ENCODE measurements at places on chromosomes 7 and 10.

- peak; percentile 37 for DNase-seq
Observed at GRCh38 chr10:132257271-132257670, 50.5 kb downstream of the STK32C start.

- no peak for DNase-seq
Observed at GRCh38 chr7:1238450-1238882, 5.8 kb downstream of the UNCX start.

- no peak for DNase-seq
Observed at GRCh38 chr10:93488956-93489528, 6.9 kb upstream of the MYOF start.

DNA sequence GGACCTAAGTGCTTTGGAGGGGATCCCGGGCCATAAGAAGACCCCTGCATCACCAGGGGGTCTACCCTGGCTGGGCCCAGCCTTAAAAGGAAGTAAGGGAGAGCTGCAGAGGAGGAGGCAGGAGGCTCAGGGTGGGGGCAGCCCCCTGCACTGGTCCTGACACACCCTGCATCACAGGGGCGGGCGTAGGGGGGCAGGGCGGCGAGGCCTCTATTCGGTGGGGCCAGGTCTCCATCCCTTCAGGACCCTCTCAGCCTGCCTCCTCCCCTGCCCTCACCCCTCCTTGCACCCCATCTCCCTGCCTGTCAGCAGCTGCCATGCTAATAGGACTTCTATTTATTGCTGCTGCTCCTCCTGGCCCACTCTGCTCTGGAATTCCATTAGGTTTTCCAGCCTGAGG, 101.4 kb downstream of the C10orf105 start:
- DNase-seq, result no peak

DNA sequence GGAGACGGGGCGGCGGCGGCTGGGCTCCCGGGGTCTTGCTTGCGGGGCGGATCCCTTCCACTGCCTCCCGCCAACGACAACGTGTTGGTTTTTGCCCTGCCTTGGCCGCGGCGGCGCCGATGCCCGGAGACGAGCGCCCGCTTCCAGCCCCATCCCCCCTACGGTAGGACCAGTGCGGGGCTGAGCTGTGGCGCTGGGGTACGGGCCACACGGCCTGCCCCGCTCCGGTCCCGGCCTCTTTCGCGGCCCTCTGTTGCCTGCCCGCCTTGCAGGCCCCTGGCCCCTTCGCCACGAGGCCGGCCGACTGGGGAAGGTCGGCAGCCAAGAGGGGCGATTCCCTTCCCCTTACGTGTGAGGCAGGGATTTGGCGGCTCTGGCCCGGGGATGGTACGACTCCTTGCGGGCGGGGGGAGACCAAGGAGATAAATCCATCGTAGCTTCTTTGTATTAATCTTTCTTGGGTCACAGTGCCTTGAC, 488 bp downstream of the EIF4H start:
- peak; percentile 49 for DNase-seq

DNA sequence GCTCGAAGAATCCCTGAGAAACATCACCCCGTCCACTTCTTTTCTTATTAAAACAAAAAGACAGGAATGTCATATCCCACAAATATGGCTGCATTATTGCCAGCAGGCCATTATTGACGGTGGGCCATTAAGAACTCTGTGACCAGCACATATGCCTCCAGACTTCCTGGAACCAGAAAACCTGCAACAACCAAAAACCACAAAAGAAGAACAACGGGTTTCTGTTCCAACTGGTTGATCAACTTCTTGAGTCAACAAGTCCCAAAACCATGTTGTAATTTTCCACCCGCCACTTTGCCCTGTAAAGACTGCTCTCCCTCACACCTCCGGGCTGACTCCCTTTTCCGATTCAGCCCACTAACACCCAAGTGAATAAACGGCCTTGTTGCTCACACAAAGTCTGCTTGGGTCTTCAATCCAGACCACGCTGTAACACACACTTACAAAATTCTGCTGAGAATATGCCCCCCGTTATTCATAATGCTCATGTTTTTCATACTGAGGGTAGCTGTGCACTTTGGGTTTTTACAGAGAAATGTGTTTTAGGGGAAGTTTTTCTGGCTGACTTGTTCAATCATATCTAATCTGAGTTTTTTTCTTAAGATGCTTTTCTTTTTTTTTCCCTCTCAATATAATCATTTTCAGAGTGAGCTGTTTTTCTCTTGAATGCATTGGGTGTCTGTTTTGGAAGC, 20.7 kb downstream of the ZNF107 start:
- DNase-seq, result no peak

DNA sequence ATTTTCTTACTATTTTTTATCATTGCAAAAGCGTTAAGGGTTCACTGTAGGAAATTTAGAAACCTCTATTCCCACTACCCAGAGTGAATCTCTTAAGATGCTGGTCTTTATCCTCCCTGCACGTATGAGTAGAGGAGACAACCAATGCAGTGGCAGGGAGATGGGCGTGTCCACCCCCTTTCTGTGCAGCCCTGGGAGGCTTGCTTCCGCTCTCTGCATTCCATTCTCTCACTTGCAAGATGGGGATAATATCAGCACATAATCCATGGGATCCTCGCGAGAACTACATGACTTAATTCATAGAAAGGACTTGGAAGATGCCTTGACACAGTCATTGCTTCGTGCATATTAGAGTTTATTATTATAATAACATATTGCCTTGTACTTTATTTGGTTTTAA, 196.2 kb downstream of the KLF6 start:
- no peak for DNase-seq

DNA sequence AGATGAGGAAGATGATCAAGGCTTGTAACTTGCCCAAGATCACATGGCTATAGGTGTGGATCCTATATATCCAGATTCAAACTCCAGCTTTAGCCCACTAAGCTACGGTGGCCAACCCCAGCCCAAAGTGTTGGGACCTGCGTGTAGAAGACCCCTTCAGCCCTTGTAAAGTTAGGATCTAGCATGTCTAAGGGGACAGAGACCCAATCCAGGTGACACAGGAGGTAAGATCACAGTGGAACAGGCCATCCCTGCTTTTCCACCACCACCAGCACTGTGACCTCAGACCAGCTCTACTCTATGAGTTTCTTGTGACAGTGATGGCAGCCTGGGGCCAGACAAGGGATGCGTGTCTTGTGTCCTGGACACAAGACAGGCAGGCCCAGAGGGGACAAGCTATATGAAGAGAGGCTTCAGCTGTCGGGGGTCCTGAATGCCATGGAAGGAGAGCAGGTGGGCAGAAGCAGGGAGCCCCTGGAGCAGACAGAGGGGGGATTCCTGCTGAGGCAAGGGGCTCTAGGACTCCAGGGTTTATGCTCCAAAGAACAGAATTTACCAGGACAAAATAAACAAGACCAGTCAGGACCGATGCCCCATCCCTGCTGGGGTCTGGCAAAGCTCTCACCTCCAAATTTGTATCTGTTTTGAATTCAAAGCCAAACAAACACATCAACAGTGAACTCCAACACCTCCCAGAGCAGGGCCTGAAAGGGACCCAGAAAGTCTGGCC, 10.4 kb downstream of the GPRIN2 start:
- no peak for DNase-seq

GRCh38 chr7:138726288-138726687, 25.1 kb upstream of the SVOPL start:
- DNase-seq, result no peak

DNA sequence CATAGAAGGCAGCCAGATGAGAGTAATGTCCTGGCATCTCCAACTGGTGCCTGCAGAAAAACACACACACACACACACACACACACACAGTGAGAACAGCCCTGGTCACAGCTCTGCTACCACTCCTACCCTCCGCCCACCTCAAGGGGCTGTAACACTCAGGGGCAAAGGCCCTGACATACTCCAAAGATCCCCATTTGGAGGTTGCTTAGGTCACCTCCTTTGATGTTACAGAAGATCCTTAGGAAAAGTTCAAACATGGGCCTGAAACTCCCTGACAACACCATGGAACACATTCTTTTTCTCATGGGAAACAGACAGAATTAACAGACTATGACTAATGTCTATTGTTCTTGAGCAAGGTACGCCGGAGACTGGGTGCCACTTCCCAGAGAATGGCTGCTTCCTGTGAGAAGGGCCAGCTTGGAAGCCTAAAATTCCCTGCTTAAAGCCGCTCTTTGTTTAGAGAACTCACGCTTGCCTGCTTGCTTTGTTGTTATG, 27.7 kb downstream of the DENND11 start:
- no peak for DNase-seq

DNA sequence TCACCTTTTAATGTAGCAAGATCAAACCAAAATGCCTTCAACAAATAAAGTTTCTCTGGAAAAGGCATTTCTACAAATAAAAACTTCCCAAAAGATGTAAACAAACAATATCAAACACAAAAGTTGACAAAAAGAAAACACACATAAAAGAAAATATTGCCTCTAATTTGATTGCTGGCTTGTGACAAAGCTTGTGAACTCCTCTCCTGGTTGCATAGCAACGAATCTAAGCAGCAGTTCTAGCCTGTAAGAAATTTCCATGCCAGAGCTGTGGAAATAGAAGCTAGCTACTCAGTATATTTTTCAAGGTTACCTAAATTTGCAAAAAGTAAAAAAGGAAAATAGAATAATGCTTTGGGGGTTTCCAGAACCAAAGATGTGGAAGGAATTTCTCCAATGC, 173.9 kb upstream of the CDK1 start:
- no peak for DNase-seq

GRCh38 chr7:30755384-30756154, 3.6 kb downstream of the INMT start:
- no peak for DNase-seq

GRCh38 chr7:30799206-30799975, 28.2 kb downstream of the MINDY4 start:
- DNase-seq, result no peak

DNA sequence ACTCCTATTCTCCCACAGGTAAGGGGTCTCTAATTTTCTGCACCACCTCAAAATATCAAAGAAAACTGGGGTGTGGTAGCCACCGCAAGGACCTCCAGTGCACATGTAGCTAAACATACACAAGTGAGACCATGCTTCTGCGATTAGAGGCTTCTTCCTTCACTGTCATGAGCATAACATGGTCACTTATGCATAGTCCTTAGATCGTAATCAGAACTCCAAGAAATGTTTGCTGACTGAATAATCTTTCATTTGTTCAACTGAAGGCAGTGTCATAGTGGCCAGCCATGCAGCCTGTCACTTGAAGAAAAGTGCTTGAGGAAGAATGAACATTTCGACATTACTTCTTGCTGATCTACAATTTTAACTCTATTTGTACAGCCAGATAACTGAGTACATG, 14.6 kb downstream of the TWIST1 start:
- no peak for DNase-seq

GRCh38 chr7:1012004-1012715, 29.2 kb downstream of the CYP2W1 start:
- no peak for DNase-seq

- DNase-seq, result no peak
Observed at GRCh38 chr10:98513704-98514103, 67.0 kb upstream of the HPS1 start.

GRCh38 chr10:31958856-31959255, 30.2 kb upstream of the ARHGAP12 start:
- DNase-seq, result no peak

DNA sequence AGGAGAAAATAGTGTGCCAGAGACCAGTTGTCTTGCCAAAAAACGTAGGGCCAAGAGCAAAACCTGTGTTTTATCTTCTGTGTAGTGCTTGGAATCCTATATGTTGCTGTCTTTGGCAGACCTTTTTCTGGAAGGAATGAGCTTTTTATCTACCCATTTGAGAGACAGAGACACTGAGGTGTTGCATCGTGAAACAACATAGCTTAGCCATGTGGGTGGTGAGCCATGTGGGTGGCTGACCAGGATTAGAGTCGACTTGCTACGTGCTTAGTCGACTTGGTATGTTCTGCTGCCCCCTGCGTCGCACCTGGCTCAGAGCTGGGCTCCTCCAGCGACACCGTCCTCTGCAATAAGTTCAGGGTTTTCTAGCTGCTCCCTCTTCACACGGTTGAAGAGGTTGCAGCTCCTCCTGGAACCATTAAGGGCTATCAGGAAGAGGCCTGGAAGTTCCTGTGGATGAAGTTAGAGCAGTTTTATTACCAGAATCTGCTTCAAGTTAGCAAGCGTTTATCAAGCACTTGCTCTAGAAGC, 175.8 kb downstream of the SH2D4B start:
- no peak for DNase-seq

GRCh38 chr10:46224414-46224682, 62.4 kb upstream of the ANTXRL start:
- DNase-seq, result no peak

DNA sequence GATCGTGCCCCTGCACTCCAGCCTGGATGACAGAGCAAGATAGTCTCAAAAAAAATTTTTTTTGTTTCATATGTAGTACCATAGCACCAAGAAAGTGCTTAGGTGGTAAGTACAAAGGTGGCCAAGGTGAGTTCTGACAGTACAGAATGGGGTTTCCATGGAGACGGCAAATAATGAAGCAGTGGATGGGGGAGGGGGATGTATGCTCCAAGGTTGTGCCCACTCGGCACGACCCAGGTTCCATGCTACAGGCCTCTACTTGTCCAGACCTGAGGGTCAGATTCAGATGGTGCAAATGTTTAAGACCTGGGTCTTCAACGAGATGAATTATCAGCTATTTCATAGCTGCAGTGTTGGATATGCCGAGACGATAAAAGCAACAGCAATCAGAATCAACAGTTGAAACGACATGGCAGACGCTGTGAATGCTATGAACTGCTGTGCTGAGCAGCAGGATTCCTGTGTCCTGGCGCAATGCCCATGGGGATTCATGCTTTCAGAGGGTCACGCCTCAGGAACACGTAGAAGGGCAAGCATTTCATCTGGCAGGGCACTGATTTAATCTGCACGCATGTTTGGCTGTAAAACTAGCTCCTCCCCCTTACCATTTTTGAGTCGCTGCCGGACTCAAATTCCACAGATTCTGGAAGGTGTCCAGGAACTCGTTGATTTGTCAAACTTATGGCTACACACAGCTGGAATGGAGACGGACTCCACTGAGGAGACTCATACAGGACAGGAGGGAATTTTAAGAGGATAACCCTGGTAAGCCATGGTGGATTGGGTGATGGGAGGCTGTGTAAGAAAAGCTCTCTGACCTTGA, 256.5 kb downstream of the FRMD4A start:
- no peak for DNase-seq

DNA sequence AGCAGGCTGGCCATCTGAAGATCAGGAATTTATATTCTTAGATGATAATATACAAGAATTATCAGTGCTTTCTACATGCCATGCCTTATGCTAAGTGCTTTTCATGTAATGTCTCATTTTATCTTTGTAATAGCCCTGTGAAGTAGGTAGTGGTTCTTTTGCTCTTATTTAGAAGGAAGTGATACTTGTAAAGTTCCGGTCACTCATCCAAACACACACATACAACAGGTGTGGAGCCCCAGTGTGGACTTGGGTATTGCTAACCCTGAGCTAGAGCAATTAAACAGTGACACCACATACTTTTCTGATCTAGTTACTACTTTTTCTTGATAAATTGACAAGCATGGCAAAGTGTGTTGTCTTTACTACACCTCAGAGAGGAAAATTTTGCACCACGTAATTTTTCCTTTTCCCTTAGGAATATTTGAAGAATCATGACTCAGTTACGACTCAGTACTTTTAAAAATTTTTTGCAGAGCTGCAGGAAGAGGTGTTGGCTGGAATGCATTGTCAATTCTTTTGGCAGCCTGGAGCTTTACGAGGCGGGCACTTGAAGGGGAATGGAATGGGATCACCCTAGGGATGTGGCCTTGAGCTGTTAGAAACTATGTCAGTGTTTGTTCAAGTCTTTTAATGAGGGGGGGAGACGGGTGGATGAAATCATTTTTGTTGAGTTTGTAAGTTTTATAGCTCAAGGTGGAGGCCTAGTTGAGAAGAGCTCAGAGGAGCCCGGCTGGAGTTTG, 212.5 kb upstream of the CELF2 start:
- DNase-seq, result no peak

GRCh38 chr10:10946801-10947200, 70.9 kb upstream of the CELF2 start:
- DNase-seq, result no peak

GRCh38 chr7:116769546-116769945, 92.8 kb upstream of the CAPZA2 start:
- no peak for DNase-seq

Measured in CD4-positive, alpha-beta T cell treated with Interleukin-17A for 1 hour (primary cell).